ENCODE measurements at places on chromosomes 2 and 18.

- DNase-seq, result no peak
Measured at GRCh38 chr2:233655043-233655442, 16.7 kb upstream of the UGT1A9 start.

GRCh38 chr18:24740829-24741228, 280.4 kb downstream of the HRH4 start:
- no peak for DNase-seq

DNA sequence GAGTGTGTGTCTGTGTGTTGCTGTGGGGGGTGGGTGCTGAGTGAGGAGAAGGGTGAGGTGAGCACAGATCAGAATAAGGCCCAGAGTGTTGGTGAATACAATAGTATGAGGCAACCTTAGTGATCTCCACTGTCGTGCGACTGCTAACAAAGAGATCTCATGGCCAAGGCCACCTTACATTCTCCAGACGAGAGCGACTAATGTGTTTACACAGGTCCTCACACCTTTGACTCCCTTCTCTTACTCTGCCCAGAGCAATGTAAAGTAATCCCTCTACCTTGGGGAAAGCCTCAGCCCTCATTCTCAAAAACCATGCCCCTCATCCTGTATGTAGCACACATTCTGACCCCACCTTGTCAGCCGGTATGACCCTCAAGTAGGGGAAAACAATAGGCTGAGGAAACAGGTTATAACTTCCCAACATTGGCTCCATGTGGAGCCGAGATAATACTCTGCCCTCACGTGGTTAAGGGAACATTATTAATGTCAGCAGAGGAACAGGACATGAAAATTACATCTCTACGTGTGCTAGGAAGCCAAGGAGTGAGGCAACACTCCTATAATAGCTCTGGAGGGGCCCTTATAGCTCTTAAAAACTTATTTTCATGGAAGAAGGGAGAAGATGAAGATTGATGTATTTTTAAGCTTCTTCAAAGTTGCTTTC, 323.0 kb upstream of the NT5C1B start:
- DNase-seq, result no peak

DNA sequence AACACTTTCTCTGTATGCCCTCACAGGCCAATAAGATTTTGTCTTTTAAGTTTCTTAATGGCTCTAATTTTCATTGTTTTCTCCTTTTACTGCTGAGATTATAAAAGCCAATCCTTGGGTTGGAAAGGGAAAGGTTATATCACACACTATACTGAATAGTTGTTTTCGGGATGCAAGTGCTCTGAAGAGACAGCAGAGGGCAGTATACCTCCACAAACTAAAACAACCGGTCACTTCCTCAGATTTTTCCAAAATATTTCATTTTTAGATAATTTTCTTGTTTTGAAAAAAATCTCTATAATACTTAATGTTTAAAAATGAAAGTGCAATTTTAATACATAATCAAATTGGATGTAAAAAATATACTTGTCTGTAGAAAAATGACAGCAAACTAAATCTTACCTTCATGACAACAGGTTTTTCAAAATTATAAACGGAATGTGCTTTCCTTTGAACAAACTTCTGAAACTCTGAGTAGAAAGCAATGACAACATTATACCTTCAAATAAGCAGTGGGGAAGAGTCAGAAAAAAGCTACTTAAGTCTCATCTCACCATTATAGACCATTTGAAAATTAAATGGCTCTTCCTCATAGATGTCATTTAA, 82.7 kb downstream of the ORC4 start:
- DNase-seq, result no peak

- DNase-seq, result no peak
Measured at GRCh38 chr18:76394780-76395476, 100.1 kb downstream of the ZNF516 start.
